GM12864 (cell line): ENCODE measurements at places on chromosomes 2 and 18.

DNA sequence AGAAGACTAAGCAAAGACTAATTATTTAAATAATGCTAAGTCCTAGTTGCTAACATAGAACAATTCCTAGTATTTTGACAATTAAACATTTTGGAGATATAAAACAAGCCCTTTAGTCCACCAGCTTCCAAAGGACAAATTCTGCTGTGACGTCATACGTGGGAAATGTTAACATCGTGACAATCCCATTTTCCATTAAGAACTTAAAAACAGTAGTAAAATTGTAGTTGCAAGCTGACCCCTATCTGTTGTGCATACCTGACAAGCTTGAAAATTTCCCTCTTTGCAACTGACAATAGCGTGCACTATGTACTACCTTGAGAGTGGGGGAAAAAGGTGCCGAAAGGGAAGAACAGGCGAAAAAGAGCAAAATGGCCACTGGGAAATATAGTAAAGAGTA lies 279.8 kb downstream of the ZNF521 start:
- DNase-seq, result no peak

DNA sequence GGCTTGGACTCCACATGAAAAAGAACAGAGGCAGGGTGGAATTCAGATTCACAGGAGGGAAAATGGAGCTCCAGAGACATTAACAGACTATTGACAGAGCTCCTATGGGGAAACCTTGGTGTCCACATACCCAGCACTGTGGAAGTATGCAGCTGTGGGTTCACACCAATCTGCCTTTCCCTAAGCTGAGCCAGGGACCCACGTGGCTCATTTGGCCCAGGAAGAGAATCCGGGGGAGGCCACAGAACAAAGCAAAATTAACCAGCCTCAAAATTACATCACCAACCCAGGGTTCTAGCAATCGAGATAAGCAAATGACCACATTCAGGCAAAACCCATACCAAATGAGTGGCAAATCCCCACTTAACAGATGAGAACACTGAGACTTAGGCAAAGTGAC lies 105.8 kb upstream of the TWIST2 start:
- DNase-seq, result no peak

DNA sequence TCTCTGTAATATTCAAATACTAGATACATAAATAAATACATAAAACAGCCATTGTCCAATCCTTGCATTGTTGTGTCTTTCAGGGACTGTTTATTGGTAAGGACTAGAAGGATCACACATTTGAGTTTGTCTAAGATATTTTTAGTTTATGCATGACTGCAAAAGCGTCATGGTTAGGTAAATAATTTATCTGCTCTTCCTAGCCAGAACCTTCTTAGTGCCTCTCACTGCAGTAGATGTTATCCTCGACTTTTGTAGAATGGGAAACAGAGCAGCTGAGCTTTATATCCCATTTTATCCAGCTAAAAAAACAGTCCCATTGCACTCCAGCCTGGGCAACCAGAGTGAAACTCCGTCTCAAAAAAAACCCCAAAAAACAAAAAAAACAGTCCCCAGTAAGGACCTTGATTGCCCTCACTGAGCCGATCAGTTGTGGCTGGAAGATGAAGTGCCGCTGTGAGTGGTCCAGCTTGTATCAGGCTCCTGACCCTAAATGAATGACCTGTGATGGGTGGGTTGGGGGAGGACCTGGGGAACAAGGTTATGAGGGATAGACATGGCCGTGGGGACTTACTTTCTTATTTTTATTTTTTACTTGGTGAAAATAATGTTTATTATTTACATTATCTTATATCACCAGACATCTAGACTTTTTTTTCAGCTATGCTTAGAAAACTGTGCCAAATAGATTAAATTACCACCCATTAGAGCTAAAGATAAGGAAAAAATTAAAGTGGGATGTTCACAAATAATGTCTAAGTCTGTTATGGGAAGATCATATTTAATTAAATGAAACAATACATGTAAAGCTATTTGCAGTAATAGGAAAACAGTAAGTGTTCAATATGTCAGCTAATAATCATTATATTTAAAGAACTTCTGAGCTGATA lies 10.9 kb upstream of the ADAM23 start:
- no peak for DNase-seq

GRCh38 chr2:217909156-217909820 lies 93.5 kb downstream of the TNS1 start:
- DNase-seq, result no peak

- no peak for DNase-seq
Measured at GRCh38 chr2:46686811-46687210, 207.4 kb downstream of the TMEM247 start.

DNA sequence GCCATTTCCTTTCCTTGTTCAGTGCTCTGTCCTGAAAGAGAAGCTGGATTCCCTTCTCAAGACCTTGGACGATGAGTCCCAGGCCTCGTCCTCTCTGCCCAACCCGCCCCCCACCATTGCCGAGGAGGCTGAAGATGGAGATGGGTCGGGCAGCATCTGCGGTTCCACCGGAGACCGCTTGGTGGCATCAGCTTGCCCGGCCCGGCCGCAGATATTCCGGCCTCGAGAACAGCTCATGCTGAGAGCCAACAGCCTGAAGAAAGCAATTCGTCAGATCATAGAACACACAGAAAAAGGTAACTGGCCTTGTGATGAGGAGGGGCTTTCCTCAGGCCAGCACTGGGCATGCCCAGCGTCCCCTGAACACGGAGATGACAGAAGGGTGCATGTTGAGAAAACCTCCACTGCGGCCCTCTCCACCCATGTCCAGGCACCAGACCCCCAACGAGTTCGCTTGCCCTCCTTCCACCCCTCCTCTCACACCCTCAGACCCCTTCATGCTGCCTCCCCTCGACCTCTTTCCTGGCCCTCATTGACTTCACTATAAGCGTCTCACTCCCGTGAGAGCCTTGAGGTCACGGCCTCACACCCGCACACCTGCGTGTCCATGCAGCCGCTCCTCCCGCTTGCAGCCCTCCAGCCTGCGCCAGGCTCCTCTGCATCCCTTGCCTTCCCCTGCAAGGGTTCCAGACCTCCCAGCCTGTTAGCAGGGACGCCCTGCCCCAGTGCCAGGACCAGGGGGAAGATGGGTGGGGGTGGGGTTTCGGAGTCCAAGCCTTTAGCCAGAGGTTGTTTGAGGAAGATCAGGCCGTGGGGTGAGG lies 95.0 kb downstream of the DGKD start:
- no peak for DNase-seq

GRCh38 chr2:159129824-159130223 lies 156.7 kb downstream of the WDSUB1 start:
- DNase-seq, result no peak

- no peak for DNase-seq
Measured at GRCh38 chr2:10343658-10344057, 41.0 kb downstream of the HPCAL1 start.

- peak; percentile 7 for DNase-seq
Measured at GRCh38 chr18:61893971-61894750, 1.4 kb upstream of the RNF152 start.

DNA sequence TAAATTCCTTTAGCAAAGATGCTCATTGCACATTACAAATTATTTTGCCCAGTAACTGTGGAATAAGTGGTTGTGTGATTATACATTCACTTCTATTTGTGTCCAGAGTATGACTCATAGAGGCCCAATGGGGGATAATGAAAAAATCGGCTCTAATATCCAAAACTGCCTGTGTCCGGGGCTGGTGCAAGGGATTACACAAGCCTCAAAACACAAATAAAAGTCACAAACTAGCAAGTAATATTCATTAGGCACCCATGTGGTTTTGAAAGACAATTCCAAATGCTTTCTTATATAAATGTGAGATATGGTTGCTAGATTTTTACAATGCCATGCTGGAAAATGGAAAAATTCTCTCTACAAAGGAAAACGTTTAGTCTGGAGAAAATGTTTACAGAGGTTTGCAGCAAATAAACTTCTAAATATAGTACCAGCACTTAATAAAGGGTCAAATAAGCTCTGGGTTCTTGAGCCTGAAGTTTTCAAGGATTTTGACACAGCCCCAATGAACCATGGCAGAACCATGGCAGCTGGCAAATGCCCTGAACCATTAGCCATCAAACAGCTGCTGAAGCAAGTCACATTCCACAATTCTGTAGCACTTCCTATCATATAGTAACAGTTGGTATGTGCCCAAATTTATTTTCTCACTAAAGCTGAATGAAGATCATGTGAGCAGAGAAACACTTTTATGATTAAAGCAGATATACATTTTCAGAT lies 40.5 kb downstream of the IRS1 start:
- DNase-seq, result no peak

DNA sequence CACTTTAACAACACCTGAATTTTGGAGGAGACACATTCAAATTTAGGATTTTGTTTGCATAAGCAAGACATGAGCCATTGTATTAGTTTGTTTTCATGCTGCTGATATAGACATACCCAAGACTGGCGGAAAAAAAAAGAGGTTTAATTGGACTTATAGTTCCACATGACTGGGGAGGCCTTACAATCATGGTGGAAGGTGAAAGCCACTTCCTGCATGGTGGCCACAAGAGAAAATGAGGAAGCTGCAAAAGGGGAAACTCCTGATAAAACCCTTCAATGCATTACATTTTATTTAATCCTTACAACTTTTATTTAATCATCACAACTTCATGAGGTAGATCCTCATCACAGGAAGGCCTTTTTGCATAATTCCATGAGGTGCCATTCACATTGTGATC lies 242.0 kb upstream of the STON1 start:
- no peak for DNase-seq
